ENCODE measurements at places on chromosomes 4 and X.

- DNase-seq, result peak; percentile 81
These were observed 3.7 kb upstream of the GPR82 start for GRCh38 chrX:41720125-41720779.

GRCh38 chr4:162661913-162662312 is 498.1 kb upstream of the FSTL5 start:
- no peak for DNase-seq

DNA sequence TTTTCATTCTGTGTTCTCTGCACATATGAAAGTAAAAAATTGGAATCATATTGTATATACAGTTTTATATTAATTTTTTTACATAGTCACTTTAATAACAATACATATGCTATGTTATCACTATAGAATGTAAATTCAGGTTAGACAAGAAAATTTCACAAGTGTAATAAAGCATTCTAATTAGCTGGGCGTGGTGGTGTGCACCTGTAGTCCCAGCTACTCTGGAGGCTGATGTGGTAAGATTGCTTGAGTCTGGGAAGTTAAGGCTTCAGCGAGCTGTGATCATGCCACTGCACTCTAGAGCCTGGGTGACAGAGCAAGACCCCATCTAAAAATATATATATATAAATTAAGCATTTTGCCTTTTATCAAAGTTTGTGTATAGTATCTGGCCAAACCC is 95.7 kb downstream of the ANXA3 start:
- no peak for DNase-seq

DNA sequence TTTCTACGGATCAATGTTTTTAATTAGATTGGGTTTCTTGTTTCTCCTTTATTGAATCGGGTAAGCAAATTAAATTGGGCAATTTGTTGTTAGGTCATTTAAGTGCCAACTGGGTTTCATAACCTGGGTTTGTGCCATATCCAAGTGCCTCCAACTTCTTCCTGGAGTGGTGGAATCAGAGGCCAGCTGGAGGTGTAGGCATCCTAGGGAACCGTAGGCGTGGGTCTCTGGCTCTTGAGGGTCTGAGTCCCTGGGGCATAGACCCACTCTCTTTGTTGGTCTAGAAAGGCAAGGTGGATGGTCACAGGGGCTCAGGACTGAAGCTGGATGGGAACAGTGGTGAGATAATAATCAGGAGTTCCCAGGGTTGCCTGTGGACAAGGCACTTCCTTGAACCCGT is 18.3 kb downstream of the CNGA2 start:
- DNase-seq, result no peak
